Stimulated activated CD8-positive, alpha-beta memory T cell treated with anti-CD3 and anti-CD28 coated beads, Interleukin-2, amount 100 ng/mL, for 1 hour (primary cell): ENCODE measurements at places on chromosomes 2 and 18.
A peak's percentile ranks its signal among the peaks of the same experiment; 100 is the strongest.

GRCh38 chr2:134136731-134137130 lies 117.1 kb upstream of the MGAT5 start:
- no peak for DNase-seq

DNA sequence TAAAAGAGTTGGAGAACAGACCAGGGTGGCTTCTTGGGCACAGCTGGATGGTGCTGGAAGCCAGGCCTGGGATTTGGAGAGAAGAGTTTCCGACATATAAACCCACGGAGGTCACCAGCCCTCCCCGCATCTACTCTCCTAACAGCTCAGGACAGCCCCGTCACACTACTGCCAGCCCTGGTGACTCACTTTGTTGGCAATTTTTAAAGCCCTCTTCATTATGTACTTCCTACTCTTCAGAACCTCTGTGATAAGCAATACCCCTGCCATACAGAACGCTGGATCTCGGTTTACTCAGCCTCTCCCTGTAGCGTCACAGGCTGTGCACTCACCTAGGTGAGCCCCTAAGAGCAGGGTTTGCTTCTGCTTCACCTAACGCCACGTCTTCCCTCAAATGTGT lies 48.1 kb downstream of the ID2 start:
- no peak for DNase-seq

GRCh38 chr18:44882163-44882868 lies 201.6 kb downstream of the SETBP1 start:
- no peak for DNase-seq

- DNase-seq: no peak
These were observed 2.2 kb downstream of the IRS1 start for GRCh38 chr2:226797289-226797988.

DNA sequence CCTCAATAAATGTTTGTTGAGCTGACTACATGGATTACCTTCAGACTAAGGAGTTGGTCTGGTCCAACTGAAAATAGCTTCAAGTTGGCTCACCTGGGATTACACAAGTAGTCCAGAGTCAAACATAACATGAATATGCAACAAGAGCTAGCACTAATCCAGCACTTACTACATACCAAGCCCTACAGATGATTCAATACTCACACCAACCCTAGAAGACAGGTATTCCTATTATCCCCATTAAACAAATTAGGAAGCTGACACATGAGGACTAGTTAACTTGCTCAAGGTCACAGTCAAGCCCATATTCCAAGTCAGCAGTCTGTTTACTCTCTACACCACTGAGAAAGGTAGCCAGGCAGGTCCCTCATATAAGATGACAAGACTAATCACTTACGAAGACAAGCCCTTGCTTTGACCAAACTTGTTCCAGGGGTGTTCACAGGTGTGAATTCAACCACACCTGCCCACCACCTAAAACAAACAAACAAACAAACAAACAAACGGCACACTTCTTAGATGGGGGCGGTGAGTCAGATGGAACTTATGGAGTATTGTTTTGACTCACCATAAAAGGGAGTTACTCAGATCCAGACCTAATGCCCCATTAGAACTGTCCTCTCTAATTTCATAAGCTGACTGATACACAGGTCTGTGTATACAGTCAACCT lies 29.1 kb downstream of the TMEM131 start:
- DNase-seq: no peak

- DNase-seq: no peak
These were observed 182.2 kb downstream of the EPHA4 start for GRCh38 chr2:221389904-221390303.

DNA sequence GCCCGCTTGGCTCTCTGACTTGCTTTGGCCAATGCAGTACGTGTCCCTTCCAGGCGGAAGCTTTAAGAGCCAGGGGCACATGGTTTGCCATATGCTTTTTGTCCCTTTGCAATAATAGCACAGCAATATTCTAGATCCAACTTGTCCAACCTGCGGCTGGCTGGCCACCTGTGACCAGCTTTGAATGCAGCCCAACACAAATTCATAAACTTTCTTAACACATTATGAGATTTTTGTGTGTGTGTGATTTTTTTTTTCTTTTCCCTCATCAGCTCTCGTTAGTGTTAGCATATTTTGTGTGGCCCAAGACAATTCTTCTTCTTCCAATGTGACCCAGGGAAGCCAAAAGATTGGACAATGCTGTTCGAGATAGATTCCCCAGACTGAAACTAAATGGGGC lies 119.3 kb upstream of the SIX3 start:
- DNase-seq: no peak

DNA sequence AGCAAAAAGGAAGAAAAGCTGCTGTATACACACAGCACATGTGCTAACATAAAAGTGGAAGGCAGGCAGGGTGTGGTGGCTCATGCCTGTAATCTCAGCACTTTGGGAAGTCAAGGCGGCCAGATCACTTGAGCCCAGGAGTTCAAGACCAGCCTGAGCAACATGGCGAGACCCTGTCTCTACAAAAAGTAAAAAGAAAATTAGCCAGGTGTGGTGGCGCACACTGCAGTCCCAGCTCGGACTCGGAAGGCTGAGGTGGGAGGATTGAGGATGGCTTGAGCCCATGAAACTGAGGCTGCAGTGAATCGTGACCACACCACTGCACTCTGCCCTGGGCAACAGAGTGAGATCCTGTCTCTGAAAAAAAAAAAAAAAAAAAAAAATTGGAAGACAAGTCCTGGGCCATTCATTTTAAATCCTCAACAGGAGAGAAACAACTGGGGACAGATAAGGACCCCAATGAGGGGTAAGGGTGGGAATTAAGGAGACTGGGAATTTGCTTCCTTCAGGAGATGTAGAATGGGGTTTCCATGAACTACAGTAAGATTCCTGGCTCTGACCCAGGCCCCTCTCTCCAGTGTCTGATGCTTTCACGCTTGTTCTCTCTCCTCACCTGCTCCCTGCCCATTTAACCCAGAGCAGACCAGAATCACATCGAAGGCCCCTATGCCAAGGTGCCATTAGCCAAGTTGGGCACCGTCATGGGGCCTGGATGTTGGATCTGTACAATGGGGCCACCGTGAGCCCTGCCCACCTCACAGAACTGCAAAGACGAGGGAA lies 29.6 kb downstream of the TNS1 start:
- DNase-seq: no peak

- no peak for DNase-seq
These were observed 30.0 kb downstream of the NGEF start for GRCh38 chr2:232982926-232983668.

DNA sequence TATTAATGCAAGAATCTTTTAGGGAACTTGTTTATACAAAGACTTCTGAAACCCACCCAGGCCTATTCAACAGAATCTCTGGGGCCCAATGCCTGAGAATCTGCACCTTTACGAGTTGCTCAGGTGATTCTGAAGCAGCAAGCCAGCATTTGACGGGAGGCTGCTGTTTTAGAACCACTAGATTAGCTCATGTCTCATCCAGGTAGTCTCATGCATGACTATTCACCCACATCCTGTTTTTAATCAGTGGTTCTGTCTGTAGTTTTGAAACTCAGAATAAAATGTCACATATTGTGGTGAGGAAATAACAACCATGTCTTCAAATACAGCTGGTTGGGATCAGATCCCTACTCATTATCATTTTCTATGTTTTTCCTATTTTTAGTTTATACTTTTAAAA lies 39.5 kb downstream of the CYTIP start:
- DNase-seq: peak; percentile 32

DNA sequence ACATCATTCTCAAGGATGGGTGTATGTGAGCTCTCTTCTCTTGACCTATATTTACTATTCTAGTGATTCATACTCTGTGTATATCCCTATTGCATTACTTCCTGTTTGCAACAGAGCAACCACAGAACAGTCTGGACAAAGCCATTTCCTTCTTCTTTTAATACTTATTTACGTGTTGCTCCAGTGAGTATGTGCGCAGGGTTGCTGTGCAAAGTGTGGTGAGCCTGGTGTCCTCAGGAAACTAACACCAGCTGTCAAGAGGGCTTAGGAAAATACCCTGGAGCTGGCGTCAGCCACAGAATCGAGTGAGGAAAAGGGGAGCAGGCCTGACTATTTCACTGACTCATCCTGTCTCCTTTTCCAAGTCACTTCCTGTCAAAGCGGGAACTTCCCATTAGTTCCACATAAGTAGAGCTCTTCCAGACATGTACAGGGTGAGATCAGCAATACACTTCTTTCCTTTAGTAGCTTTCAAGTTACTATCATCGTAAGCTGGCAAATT lies 214.1 kb upstream of the COPS8 start:
- DNase-seq: no peak

DNA sequence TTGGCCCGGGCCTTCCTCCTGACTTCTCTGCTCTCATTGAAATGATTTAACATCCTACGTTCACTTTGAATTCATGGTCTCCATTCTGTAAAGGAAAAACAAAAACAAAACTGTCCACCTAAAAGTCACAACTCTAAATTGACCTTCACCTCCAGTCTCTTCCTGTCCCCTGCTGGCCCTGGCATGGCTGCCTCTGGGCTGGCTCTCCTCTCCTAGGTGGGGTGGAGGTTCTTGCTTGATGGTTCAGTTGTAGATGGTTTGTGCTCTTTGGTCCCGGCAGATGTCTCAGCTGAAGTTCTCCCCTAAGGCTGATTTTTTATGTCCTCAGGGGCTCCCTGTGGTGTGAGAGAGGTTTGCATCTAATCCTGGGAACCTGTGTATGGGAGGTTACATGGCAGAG lies 121.1 kb downstream of the ACKR3 start:
- no peak for DNase-seq
